ENCODE measurements at places on chromosomes 6 and 20.

DNA sequence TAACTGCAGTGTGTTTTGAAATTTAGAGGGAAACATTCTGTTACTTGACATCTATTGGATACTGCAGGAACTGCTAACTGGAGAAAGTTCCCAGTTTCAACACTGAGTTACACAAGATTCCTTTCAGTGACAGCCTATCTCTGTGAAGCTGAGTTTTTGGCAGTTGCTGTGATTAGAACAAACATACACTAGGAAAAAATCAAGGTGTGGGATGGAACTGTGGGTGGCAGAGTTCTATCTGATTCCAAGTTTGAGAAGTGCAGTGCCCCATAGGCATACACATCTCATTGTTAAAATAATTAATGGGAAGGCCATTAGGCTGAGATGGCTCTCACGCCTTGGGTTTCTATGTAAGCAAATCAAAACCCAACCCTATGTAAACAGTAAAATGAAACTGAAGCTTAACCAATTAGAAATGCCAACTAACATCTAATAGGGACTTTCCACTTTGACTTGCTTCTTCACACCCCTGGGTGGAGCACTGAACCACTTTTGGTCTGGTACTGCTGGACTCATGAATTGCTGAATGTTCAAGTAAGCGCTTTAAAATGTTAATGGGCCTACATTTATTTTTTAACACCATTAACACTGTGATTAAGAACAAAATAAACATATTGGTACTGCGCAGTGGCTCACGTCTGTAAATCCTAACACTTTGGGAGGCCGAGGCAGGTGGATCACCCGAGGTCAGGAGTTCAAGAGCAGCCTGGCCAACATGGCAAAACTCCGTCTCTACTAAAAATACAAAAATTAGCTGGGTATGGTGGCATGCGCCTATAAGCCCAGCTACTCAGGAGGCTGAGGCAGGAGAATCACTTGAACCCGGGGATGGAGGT is 55.2 kb upstream of the TBC1D7 start:
- DNase-seq: no peak

DNA sequence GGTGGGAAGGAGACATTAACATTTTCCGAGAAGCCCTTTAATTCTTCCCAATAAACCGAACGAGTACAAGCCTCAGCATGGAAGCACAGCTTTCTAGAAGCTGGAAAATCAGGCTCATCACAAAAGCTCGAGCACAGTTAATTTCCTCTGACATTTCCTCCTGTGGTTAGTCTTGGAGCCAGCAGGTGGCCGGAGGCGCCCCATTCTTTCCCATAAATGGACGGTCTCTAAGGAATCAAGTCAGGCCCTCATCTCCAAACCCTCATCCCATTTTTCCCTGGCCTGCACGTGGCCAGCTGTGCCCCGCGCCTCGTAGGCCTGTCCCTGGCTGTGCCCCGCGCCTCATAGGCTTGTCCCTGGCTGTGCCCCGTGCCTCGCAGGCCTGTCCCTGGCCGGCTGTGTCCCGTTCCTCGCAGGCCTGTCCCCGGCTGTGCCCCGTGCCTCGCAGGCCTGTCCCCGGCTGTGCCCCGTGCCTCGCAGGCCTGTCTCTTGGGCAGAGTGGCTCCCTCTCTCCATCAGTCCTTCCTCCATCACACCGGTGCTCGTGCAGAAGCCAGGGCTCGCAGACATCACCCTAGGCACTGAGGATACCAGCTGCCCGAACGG is 19.7 kb upstream of the NTSR1 start:
- DNase-seq: no peak

DNA sequence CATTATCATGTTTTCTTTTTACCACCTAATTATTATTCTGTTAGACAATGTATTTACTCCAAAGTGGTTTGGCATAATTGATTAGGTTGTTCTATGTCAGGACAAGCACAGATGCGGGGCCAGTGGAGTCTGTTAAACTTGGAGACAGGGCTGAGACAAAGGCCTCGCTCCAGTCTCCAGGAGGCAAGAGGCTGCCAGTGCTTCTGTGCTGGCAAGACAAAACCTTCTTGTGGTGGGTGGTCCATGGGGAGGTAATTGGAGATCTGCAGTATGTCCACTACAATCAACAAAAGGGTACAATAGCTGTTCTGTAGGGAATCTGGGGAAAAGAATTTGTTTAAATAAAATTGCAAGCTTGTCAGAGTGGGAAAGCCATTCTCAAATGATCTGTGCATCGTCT is 677.2 kb upstream of the SLC35B3 start:
- no peak for DNase-seq

- no peak for DNase-seq
Observed at GRCh38 chr20:54227241-54227640, 19.4 kb downstream of the PFDN4 start.

- DNase-seq: no peak
Observed at GRCh38 chr20:13148402-13148801, 72.7 kb upstream of the ISM1 start.

GRCh38 chr6:83252719-83253118 is 59.6 kb downstream of the RWDD2A start:
- DNase-seq: no peak

DNA sequence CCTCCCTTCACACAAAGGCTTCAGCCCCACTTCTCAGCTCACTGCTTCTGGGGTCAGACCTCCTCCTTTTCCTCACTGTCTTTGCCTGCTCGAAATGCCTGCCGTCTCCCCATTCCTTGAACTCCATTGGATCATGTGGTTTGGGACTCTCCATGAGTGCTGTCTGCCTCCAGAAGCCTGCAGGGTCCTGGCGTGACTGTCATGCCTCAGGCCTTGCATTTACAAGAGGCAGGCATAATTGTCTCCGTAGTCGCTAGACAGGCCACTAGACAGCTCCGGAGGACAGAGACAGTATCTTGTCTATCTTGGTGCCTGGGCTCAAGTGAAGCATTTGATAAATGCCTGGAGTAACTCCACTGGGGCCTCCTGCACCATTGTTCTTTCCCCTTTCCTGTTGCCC is 15.3 kb downstream of the PNLDC1 start:
- no peak for DNase-seq
